BJ (cell line): ENCODE measurements at places on chromosomes 1 and 21. TPM values are rescaled to one million over a fixed set of nuclear protein-coding genes. Genes with fewer than 3 reads are reported as not detected.

DNA sequence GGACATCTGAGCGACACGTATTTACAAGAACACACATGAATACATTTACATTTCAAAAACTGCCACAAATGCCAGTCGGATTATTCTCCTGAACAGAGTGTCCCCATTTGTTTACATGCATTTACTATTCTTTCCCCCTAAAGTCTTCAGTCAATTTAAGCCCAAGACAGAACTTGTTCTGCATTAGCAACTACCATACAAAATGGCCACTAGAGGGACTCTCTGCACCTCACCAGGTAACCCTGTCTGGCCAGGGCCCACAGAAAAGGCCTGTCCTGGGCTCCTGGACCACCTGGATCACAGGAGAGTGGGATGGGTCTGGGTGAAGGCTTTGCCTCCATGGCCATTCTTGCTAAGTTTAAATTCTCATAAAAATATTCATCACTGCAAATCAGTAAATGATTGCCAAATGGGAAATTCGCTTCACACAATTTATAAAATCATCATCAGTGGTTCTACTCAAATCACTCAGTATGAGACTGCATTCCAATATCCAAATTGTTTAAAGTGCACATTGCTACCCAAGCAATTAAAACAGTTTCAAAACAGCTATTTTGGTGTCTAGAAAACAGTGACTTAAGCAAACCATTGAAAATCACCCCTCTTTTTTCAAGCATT lies 12.5 kb upstream of the GUCA2A start:
- no peak for DNase-seq

Gene HES2
- not detected in 2 replicates for polyA plus RNA-seq

- no peak for DNase-seq
Measured at GRCh38 chr1:8992936-8993687, 33.1 kb downstream of the SLC2A7 start.

Gene OR6K6
- polyA plus RNA-seq, result not detected in 2 replicates

GRCh38 chr1:109975718-109976117 lies 8.8 kb upstream of the AHCYL1 start:
- peak; percentile 63 for DNase-seq

- DNase-seq, result no peak
Measured at GRCh38 chr1:31736675-31737074, 27.5 kb downstream of the ADGRB2 start.

Gene BEND5
- not detected in 2 replicates for polyA plus RNA-seq

DNA sequence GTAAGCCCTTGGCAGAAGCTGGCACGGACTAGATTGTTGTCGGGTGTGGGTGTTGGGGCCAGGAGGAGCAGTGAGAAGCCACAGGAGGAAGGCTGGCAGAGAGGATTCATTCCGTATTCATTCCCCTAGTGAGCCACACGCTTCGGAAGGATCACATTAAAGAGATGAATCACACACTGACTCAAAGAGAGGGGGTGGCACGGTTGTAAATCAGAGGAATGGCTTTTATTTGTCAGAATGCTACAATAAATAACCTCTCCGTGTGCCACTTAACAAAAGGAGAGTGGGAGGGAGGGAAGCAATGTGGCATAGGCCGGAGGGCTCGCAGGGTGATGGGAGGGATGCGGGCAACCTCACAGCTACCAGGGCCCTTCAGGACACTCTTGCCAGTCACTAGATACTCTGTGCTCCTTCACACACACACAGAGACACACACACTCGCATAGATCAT lies 135.5 kb downstream of the HIVEP3 start:
- peak; percentile 77 for DNase-seq

- no peak for DNase-seq
Measured at GRCh38 chr1:40096977-40097782, at the start of gene PPT1. Gene PPT1 (minus strand): TSS chr1:40097252. CDS start chr1:40097238, 14 bp downstream.

Gene KCNE1
- polyA plus RNA-seq, result 0.31 and 0.47 TPM in 2 replicates

Gene PLK3
- polyA plus RNA-seq, result 25.9 and 45.9 TPM in 2 replicates

DNA sequence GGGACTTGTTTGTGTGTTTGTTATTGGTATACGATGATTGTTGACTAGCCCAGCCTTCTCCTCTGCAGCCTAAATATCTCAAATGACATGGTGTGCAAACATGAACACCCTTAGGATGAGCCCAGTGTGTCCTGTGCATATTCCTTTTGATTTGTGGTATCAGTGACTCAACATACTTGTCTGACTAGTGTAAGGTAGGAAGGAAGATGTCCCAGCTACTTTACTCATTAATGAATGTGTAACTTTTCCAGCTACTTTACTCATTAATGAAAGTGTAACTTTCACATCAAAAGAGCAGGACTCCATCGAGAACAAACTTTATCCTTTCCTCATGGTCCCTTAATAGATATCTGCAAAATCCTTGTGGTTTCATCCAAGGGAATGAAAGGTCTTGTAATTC lies 2.7 kb upstream of the ZNF692 start:
- no peak for DNase-seq
